ENCODE measurements at places on chromosomes 12 and 14.

DNA sequence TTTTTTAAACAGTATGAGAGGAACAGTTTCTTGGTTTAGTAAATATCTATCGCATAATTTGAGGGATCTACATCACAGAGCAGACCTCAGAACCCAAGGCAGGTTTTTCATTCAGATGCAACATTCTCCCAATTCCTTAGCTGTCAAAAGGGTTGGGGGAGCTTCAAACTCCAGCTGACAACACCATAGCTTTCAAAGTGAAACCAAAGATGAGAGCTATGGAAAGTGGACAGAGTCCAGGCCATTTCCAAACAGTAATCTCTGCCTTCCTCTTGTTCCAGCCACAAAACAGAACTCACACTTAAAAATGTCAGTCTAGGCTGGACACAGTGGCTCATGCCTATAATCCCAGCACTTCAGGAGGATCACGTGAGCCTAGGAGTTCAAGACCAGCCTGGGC, 87.8 kb downstream of the SPRING1 start:
- DNase-seq: no peak

DNA sequence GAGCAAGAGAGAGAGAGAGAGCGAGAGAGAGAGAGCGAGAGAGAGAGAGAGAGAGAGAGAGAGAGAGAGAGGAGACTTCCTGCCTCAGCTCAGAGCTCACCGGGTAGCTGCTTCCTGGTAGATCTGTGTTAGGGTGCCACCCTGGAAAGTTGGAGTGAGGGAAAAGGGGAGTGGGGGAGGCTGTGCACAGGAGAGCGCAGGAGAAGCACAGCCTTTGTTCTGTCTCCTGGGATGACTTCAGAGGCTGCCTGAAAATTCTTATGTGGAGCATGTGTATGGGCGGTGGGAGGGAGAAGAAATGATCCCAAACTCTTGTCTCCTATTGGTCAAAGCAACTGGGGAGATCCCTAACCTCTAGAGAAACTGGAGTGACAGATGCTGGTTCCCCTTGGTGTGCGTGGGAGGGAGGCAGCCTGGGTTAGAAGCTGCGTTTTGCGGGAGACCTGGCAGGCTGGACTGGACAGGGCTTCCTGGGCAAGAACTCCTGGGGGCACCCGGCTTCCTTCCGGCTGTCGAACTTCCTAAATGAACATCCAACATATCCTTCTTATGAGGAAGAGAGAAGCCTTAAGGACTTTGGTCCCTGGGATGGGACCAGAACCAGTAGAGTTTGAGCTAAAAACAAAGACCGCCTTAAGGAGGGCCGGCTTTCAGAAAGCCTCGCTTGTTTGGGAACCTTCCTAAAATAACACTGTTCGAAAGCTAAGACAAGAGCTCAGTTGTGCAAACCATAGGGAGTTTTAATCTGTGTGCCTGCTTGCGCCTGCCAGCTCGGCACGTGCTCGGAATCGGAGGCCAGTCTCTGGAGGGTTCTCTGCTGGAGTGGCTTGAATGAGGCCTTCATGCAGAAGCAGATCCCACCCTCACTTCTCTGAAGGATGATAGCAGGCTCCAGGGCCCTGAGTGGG, 30.4 kb upstream of the BEGAIN start:
- no peak for DNase-seq

DNA sequence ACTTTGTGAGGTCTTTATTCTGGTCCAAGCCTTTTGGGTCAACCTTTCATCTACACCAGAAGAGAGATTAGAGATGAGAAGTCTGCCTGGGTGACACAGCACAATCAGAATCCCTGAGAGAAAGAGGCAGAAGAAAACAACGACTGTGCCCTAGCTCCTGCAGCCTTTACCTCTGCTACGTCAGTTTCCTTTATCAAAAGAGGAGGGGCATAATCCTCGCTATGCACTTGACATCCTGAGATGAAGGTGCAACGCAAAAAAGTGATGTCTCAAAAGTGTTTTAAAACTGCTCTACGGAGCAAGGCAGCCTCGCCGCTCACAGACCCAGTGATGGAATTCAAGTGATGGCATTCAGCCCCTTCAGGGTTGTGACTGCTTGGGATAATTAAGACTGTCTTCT, 21.7 kb downstream of the ZDHHC22 start:
- no peak for DNase-seq

DNA sequence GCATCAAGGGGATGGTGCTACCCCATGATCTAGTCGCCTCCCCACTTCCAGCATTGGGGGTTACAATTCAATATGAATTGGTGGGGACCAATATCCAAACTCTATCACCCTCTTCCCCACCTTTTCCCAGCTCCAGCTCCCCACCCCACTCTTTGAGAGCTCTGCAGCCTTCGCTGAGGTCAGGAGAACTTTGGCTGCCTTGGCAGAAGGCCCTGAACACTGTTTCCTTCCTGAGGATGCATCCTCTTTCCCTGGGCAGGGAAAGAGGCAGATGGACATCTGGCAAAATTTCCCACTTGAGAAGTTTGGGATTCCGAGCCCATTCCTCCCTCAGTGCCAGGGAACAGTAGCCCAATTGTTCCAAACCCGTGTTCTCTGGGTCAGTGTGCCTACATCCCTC, 169.1 kb downstream of the TSPAN9 start:
- no peak for DNase-seq

GRCh38 chr14:48546996-48547395, 871.6 kb upstream of the MDGA2 start:
- no peak for DNase-seq

- DNase-seq: no peak
These were observed 1444.3 kb downstream of the AACS start for GRCh38 chr12:126509572-126509971.

GRCh38 chr14:62244221-62244620, 482.0 kb downstream of the SNAPC1 start:
- DNase-seq: no peak

GRCh38 chr12:77751939-77752338, 78.8 kb upstream of the NAV3 start:
- peak; percentile 22 for DNase-seq

- DNase-seq: no peak
These were observed 12.5 kb upstream of the FOXN3 start for GRCh38 chr14:89429199-89430181.

DNA sequence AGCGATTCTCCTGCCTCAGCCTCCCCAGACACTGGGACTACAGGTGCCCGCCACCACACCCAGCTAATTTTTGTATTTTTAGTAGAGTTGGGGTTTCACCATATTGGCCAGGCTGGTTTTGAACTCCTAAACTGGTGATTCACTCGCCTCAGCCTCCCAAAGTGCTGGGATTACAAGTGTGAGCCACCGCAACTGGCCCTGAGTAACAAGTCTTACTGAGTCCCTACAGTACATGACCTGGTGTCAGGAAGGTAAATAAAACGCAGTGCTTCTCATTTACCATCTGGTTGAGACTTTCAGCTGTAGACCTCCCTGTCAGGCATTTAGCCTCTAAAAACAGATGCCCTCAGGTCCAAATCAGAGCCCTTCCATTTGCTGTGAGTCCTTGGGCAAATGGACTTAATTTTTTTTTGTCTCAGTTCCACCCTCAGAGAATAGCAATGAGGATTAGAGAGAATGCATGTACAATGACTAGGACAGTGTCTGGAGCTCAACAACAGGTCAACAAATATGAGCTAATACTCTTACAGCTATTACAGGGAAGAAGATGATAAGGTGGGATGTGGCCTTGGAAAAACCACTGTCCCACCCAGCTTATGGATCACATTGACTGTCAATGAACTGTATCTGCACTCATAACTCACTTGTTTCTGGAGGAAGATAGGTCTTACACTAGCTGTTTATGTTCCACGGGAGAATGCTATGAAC, 70.5 kb downstream of the PHLDA1 start:
- DNase-seq: no peak

DNA sequence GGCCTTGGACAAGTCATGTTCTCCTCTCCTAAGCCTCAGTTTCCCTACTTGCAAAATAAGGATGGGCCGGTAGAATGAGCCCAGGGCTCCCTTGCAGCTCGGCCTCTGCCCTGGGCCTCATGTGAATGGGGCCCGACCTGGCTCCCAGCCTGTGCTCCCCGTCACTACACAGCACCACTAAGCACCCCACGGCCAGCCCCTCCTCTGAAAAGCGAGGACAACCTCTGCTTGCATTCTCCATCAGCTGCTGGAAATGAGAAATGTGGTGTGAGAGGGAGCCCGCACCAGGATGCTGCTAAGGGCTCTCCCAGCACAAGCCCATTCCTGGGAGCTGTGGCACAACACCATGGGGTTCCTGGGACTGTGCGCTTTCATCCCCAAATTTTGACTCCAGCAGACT, 10.2 kb downstream of the SLC25A47 start:
- no peak for DNase-seq

DNA sequence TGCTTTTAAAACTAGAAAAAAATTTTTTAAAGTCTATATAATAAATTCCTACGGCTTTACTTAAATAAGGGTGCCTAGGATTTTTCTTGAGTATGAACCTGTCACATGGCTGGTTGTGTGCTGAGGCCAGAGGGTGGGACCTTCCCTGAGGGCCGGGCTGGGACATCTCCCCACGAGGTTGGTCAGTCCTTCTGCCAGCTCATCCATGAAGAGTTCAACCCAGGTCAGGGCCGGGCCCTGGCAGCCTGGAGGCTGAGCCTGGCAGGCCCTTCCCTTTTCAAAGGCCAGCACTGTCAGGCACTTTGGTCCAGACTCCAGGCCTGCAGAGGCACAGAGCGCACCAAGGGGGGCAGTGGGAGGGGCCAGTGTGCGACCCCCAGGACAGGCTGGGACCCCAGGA, 31.7 kb downstream of the TNFAIP2 start:
- DNase-seq: no peak

- no peak for DNase-seq
These were observed 13.5 kb downstream of the HECTD1 start for GRCh38 chr14:31194095-31194494.

- no peak for DNase-seq
These were observed 759.2 kb upstream of the LRFN5 start for GRCh38 chr14:40847480-40847879.

DNA sequence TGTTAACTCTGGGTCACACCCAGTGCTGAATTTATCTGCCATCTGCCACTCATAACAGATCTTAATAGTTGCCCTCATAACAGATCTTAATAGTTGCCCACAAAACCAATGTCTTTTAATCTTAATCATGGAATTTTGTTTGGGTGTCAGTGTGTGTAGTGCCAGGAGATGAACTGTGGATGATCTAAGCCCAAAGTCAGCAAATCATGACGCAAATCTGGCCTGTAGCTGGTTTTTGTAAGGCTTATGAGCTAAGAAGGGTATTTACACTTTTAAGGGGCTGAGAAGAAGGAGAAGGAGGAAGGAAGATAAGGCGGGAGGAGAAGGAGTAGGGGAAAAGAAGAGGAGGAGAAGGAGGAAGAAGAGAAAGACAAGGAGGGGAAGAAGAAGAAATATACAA, 10.0 kb upstream of the IL26 start:
- DNase-seq: no peak

GRCh38 chr12:113724794-113725556, 241.2 kb downstream of the RBM19 start:
- DNase-seq: no peak

DNA sequence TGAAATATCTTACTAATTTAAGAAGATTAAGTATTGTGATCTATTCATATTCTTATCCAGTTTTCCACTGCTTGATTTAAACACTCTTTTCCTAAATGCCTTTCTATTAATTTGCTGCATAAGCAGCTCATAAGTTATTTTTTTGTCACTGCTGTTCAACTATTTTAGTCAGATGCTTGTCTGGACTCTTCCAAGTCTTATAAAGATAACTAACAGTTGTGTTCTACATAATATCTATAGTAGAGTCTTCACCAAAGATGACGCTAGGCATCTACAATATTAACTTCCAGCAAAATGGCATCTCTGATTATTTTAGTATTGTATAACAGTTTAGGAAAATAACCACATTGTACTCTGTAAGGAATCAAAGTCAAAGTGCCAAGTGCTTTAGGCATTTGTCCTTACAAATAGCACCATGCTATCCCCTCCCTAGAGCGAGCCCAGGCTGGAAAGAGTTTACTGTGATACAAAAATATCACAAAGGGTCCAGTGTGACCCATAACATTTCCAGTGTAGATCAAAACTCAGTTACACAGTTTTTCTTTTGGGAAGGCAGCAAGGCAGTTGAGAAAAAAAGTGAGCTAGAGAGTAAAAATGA, 98.2 kb downstream of the DENND5B start:
- DNase-seq: no peak

- DNase-seq: no peak
These were observed 183 bp upstream of the PRMT8 start for GRCh38 chr12:3490895-3491144.

DNA sequence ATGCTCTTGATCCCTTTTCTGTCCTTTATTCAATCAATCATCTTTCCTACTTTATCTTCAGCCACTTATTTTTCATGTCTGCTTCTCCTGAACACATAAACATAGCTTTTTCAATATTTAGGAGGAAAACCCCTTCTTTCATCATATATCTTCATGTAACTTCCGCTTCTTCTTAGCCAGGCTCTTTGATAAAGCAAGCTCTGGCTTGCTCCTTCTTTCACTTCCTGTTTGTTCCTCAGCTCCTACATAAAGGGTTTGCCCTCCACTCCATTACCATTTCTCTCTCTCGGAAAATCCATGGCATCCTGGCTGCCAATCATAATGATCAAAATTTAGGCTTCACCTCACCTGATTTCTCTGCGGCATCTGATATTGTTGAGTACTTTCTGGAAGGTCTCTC, 33.7 kb upstream of the HELB start:
- DNase-seq: no peak

- no peak for DNase-seq
These were observed 339.0 kb downstream of the RMST start for GRCh38 chr12:97801471-97802059.

- DNase-seq: peak; percentile 69
These were observed 115.0 kb downstream of the BTG1 start for GRCh38 chr12:92030618-92031017.

DNA sequence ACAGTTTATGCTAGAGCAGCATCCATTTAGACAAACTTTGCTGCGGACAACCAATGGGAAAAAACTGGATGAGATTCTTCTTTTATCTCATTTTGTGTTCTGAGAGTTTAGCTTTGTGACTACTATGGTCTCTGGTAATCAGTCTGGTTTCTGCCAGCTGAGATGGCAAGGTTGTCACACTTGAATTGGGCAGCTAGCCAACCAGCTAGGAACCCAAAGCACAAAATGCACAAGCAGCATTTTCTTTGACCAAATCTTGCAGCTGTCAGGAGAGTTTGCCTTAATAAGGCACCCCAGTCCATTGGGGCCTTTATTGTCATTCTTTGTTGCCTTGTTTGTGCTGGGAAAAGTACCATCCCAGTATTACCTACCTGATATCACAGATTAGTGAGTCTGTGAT, 34.0 kb upstream of the ETV6 start:
- no peak for DNase-seq

GRCh38 chr12:64054079-64054520, 168.0 kb downstream of the KICS2 start:
- DNase-seq: no peak

DNA sequence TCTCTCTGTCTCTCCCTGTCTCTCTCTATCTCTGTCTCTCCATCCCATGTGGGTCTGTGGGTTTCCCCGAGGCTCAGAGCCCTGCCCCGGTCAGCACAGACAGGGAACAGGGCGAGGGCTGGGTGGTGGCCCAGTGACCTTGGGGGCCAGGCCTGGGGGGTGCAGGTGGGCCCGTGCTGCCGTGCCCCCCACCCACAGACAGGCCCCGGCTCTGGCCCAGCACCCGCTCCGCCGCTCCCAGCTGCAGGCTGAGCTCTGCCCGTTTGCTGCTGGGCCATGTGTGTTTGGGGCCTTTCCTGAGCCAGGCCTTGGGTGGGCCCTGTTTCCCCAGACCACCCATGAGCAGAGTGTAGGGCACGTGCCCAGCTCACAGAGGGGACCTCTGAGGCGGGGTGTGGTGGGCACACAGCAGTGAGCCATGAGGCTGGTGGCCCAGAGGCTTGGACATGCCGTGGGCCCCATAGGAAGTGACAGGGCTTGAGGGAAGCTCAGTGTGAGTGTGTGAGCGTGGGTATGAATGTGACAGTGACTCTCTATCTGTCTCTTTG, 51.0 kb downstream of the TMEM121 start:
- DNase-seq: no peak
